ENCODE measurements at places on chromosomes 3 and 15. TPM values are rescaled to one million over a fixed set of nuclear protein-coding genes. Genes with fewer than 3 reads are reported as not detected.
A peak's percentile ranks its signal among the peaks of the same experiment; 100 is the strongest.

DNA sequence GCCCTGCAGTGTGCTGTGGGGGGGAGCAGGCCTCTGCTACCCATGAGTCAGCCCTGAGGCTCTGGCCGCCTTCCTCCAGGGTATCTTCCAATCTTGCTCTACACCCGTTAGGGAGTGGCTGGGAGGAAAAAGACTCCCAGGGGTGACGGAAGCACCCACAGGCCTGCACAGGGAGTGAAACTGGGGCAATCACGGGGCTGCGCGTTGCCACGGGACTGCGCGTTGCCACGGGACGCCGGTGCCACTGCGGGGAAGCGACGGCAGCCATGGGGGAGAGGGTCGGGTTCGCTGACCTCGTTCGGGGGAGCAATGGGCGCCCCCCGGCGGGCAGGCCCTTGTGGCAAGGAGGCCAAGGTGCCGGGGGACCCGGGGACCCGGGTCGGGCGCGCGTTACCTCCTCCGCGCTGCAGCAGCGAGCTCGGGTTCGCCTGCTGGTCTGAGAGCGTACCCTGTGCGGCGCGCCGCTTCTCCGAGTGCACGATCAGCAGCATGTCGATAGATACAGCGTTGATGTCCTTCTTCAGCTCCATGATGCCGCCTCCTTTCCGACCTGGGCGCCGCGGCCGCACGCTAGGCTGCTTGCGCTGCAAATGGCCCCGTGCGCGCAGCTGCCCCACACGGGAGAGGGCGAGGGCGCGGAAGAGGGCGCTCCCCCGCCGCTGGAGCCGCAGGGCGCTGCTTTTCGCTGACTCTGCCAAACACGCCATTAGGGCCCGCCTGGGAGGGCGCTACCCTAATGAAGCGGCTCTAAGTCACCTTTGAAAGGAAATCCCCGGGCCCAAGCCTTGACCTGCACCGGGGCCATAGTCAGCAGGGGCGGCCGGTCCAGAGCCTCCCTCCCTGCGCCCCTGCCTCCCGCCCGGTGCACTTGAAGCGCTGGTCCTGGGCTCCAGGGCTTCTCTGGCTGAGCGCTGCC, at the start of gene KY:
Gene KY (minus strand): TSS at position 592 of the 916 bp plus-strand sequence. CDS start 62 bp downstream, at position 530.
- peak; percentile 83 for DNase-seq

DNA sequence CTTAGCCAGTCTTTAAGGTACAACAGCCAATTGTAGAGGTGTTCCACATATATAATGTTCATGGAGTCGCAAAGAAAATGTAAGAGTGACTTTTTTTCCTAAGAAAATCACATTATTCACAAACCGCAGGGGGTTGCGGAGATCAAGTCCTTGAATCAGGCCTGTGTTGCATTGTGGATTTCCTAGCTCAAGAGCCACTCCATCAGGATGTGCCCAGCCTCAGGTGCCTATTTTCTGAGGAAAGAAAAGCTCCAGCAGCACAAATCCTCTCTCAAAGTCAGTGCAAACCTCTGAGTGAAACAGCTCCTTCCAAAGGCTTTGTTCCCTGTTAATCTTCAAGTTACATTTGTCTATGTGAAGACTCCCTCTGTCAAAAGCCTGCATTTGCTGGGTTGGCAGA, 349.4 kb downstream of the CLSTN2 start:
- no peak for DNase-seq

DNA sequence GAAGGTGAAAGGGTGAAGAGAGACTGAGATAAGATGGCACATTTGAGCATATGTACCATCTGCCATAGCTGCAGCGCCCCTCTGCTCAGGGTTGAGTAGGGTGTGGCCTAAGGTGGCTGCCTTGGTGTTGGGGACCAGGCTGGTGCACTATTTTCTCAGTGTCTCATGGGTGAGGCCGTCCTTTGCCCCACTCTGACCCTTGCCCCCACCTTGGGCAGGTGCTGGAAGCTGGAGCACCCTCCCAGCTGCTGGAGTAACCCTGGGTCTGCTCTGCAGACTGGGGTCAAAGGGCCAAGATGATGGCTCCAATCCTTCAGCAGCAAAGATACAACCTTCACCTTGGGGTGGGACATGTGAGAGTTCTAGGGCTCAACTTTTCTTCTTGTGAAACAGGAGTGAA, 69.2 kb downstream of the DAPK2 start:
- no peak for DNase-seq

DNA sequence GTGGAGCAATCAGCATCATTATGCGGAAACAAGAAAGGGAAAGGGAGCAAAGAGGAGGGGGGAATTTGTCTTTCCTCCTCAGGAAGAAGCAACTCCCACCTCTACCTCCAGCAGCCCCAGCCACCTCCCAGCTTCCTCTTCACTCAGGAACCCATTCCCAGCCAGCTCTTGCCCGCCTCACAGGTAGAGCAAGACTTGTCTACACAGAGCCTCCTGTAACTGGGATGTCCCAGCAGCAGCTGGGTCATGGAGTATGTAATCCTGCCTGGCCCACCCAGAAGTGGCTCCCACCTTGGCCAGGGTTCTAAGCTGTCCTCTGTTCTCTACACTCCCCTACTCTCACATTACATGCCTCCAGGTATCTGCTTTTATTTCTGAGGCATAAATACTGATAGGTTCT, 14.0 kb downstream of the IGDCC3 start:
- no peak for DNase-seq

GRCh38 chr3:148211725-148212124, 486.0 kb upstream of the AGTR1 start:
- DNase-seq, result no peak

DNA sequence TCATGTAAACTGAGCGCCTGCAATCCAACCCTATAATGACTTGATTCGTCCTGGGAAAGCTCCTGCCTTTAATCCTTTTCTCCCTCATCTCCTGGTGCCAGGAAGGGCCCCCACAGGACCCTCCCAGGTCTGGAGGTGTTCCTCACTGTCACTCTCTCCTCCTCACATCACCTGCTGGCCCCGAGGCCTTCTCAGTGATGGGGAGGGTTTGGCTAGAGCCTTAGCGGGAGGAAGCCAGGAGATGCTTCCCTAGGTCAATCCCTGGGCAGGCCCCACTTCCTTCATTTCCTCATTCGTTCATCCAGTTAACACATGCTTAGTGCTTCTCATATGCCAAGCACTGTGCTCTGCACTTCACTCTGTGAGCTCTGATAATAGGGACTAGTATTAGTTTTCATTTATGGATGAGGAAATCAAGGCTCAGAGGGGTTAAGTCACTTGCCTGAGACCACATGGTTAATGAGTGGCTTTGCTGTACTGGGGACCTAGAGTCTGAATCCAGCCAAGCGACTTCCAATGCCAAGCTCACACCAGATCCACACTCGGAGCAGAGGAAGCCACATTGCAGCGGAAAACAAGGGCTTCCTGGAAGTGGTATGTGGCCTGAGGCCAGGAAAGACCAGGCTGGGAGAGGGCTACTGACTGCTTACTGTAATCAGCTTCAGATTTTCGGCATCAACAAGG, 50.3 kb upstream of the CHRNB4 start:
- no peak for DNase-seq

GRCh38 chr3:76551739-76552138, 488.2 kb upstream of the ROBO2 start:
- DNase-seq, result no peak

DNA sequence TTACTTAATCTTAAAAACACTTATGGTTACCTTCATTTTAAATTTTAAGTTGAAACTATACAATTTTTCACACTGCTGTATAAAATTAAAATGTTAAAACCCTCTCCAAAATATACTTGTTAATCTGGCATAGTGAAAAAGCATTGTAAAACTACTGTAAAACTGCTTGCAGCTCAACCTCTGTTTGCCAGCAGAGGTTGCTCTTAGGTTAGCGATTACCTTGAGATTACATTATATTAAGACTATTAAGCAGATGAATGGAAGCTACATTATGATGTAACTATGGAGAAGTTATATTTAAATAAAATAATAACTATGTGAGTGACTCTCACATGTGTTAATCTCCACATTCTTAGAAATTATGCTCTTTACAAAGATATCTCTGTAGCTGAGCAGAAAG, 143.6 kb upstream of the SLITRK3 start:
- no peak for DNase-seq

GRCh38 chr15:68368731-68369435, 63.1 kb downstream of the ITGA11 start:
- DNase-seq, result no peak

- DNase-seq, result no peak
These were observed 15.6 kb downstream of the LRRK1 start for GRCh38 chr15:100934726-100935125.

GRCh38 chr15:72285927-72286516, 13.7 kb upstream of the PARP6 start:
- DNase-seq, result peak; percentile 41

DNA sequence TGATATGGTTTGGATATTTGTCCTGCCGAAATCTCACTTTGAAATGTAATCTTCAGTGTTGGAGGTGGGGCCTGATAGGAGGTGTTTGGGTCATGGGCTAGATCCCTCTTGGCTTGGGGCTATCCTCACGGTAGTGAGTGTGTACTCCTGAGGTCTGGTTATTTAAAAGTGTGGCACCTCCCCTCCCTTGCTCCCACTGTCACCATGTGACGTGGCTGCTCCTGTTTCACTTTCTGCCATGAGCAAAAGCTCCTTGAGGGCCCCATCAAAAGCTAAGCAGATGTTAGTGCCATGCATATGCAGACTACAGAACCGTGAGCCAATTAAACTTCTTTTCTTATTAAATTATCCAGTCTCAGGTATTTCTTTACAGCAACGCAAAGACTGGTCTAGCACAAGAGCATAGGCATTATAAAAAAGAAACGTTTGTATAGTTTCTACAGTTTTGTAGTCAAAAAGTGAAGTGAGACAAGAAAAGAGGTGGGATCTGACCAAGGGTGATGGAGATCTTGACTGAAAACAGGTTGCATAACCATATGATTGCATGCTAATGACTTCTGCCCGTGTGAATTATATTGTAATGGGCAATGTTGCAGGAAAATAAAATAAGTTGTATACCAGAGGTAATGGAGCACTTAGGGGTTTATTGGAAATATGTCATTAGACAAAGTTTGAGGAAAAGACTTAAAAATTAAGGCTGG, 28.5 kb upstream of the CLASP2 start:
- no peak for DNase-seq

DNA sequence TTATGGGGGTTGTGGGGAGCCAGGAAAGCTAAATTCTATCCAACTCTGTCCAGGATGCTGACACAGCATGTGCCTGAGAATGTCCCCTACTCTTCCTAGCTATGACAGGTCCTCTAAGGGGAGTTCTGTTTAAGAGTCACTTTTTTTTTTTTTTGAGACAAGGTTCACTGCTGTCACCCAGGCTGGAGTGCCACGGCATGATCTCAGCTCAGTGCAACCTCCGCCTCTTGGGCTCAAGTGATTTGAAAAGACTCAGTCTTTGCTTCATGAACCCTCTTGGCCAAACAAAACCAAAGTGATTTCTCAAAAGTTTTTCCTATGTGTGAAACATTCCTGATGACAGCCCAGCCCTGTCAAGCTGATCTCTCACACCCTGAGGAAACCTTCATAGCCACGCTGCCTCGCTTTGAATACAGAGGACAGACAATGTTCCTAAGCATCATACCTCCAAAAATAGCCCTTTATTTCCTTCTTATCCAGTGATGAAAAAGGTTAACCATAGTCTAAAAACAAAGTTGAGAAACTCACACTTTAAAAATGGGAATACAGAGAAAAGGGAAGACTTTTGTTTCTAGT, 105.5 kb upstream of the PROK2 start:
- no peak for DNase-seq

GRCh38 chr15:101614001-101614585, 38.1 kb downstream of the TM2D3 start:
- DNase-seq, result peak; percentile 65

DNA sequence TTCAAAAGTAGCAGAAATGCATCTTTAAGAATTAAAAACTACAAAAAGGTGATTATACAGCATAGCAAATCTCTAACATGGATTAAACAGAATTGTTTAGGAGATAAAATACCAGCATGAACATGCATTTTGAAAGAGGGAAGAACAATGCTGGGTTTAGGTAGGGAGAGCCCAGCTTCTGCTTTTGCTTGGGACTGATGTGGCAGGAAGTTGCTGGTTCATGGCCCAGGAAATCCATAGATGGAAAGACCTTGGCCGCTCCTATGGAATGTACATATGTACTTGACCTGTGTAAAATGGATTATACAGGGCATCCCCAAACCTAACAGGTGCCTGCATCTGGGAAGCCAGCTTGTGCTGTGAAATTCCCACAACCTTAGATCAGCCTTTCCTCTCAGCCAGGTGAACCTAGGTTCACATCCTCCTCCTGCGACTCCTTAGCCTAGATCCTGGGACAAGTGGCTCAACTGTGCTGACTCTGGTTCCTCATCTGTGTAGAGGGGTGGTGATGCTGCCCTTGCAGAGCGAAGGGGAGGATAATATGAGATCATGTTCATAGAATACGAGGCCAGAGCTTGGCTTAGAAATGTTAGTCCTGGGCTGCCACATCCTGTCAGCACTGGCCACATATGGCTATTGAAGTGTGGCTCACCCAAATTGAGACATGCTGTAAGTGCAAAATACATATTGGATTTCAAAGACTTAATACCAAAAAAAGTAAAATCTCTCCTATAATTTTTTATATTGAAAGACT, 47.0 kb upstream of the PLXNA1 start:
- DNase-seq, result no peak

DNA sequence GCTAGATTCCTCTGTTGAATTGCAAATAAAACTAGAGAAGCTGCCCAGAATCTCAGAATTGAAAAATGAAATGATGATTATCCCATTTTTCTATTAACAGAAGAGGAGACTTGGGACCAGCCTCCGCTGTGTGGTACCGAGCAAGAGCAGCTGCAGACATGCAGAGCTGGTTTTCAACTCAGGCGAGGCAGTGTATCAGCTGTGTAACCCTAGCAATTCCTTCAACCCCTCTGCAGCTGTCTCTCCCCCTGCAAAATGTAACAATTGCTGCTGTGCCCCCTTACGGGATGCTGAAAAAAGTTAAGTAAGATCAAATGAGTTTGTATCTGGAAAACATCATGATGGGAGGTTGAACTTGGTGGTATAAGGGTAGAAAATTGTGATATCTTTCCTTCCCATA, 98.5 kb upstream of the C3orf80 start:
- DNase-seq, result no peak

GRCh38 chr15:44788748-44789147, 52.4 kb downstream of the TRIM69 start:
- DNase-seq, result no peak

- DNase-seq, result no peak
These were observed 80.9 kb downstream of the DUT start for GRCh38 chr15:48411971-48412591.

Gene SKOR1
- 0.18 TPM for polyA plus RNA-seq

Gene LEKR1
- polyA plus RNA-seq, result 0.30 TPM

Gene ZBTB47
- 13.0 TPM for polyA plus RNA-seq

Gene GOLGA8T
- 0.06 TPM for polyA plus RNA-seq

Gene GRM7
- 0.29 TPM for polyA plus RNA-seq

Gene GRAMD1C
- 1.3 TPM for polyA plus RNA-seq

Gene CSPG5
- 0.58 TPM for polyA plus RNA-seq

Gene FGF12
- 0.18 TPM for polyA plus RNA-seq

Gene PLA2G4F
- not detected for polyA plus RNA-seq

Gene ANKRD63
- polyA plus RNA-seq, result not detected

Gene EAF1
- polyA plus RNA-seq, result 10.0 TPM

Gene FBLN2
- polyA plus RNA-seq, result 4.8 TPM

Gene PTH1R
- 0.07 TPM for polyA plus RNA-seq

Gene CDHR4
- polyA plus RNA-seq, result 0.13 TPM

Gene TMCO5A
- not detected for polyA plus RNA-seq

Gene PLA2G4D
- not detected for polyA plus RNA-seq

Gene HTR3E
- polyA plus RNA-seq, result not detected

Gene FBXW12
- polyA plus RNA-seq, result 0.07 TPM

Gene SERPINI2
- polyA plus RNA-seq, result not detected

Gene ERC2
- 2.4 TPM for polyA plus RNA-seq

Gene PLA2G4E
- not detected for polyA plus RNA-seq

Gene GP9
- polyA plus RNA-seq, result not detected

Gene C2CD4B
- not detected for polyA plus RNA-seq

Gene FAN1
- polyA plus RNA-seq, result 5.7 TPM

Gene RARRES1
- polyA plus RNA-seq, result 0.11 TPM

Gene BFSP2
- polyA plus RNA-seq, result not detected

Gene PIF1
- 12.4 TPM for polyA plus RNA-seq

Data from SK-N-SH (cell line).